Mesendoderm (in vitro differentiated cells): ENCODE measurements at places on chromosomes 11 and 22.

GRCh38 chr22:46854125-46854870 lies 91.8 kb downstream of the TBC1D22A start:
- no peak for DNase-seq

DNA sequence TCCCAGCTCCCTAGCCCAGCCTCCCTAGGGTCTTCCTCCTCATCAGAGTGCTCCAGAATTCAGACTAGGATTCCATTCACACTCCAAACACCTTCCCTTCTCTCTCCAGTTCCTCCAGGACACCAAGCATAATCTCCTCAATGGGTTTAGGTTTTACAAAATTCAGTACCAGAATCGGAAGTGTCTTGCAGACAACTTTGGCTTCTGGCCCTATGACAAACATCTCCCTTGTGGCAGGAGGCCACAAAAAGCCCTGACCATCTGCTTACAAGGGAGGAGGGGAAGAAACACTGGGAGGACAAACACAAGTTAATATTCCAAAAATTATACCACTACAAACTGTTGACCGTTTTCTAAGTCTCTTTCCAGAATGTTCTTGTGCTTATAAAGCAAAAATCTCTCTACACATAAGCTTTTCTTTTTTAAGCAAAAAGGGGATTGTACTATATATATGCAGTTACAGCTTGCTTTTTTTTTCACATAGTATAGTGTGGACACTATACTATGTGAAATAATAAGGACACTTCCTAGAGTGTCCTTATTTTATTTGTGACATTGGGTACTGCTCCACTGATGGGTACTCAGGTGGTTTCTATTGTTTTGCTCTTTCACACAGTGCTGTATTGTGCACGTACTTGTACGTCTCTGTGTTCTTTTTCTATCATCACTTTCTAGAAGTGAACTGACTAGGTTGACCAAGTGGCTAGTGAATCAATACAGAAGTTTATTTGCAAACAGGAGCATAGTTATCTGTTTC lies 78.7 kb downstream of the BDNF start:
- no peak for DNase-seq

- no peak for DNase-seq
Observed at GRCh38 chr22:40834619-40835018, 15.5 kb upstream of the SLC25A17 start.

DNA sequence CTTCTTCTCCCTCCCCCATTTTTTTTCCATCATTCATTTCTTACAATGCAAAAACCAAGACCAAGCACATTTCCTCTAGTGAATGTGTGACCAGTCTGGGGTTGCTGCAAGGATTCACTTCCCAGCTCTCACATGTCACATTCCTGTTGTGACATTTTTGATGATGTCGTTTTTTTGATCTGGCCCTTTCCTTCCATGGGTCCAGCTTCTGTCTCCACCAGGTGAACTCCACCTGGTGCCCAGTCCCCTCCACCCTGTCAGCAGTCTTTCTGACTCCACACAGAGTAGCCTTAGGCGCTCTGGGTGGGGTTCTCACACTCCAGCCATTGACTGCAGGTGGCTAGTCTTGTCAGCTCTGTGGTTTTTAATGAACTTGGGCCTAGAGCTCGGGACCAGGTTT lies 15.6 kb downstream of the PANX1 start:
- DNase-seq, result peak; percentile 68

- no peak for DNase-seq
Observed at GRCh38 chr22:50507421-50507990, at the start of gene LMF2. TSS of gene LMF2 (minus strand) at chr22:50507702. CDS start at chr22:50507675, 27 bp downstream.

- peak; percentile 60 for DNase-seq
Observed at GRCh38 chr11:10314199-10315072, 9.6 kb downstream of the ADM start.

GRCh38 chr11:71060391-71060791 lies 192.0 kb downstream of the SHANK2 start:
- DNase-seq, result no peak

- DNase-seq, result peak; percentile 24
Observed at GRCh38 chr11:17328871-17329494, 22.6 kb upstream of the NCR3LG1 start.

DNA sequence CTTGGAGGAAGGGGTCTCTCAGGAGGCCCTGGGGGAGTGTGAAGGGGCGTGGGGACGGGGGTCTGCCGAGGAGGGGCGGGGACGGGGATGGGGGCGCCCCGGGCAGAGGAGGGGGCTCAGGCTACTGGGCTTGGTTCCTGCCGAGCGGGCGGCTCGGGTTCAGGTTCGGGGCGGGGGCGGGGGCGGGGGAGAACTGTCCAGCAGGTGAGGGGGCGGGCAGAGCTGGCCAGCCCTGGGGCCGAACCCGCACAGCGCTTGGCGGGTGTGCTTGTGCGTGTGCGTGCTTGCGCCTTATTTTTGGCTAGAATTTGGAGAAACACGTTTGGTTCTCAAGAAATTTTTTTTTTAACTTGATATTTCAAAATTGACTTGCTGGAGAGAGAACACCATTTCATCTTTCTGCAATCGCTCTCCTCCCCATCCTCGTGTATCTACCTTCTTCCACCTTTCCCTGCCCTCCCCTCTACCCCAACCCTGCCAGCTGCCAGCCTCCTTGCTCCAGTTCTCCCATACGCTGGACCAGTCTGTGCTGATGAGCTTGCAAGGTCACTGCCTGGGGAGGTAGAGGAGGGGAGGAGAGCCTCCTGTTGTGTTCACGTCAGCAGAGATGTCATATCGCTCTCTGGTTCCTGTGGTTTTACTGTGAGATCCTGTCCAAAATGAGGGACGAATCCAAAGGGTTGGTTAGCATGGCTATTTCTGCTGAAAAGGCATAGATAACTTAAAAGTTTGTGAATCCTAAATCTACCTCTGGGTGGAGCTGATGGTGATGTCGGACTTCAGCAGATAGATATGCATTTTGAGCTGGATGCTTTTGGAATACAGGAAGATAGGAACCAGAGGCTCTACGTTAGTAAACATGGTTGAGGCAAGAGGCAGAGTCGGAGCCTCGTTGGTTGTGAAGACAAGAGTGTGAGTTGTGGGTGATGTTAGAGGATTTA lies 668 bp downstream of the MADD start:
- DNase-seq, result peak; percentile 62

DNA sequence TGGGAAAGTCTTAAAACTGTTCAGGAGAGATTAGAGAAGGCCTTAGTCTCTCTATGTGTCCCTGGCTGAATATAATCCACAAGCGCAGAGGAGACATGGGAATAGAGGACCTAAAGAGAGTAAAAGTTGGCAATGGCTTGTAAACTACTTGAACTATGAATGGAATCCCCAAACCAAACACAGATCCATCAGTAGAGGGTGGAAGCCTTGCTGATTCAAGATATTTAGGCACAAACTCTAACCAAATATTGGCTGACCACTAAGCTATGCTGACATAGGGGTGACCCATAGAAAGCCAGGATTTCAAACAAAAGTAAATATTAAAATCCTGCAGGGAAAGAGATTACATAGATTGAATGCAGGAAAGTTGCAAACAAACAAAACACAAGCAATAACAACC lies 439.2 kb downstream of the DLG2 start:
- DNase-seq, result no peak

- DNase-seq, result no peak
Observed at GRCh38 chr11:129817534-129818051, 1.9 kb downstream of the TMEM45B start.

GRCh38 chr22:24417200-24417599 lies 10.2 kb upstream of the ADORA2A start:
- no peak for DNase-seq

- peak; percentile 48 for DNase-seq
Observed at GRCh38 chr22:38317995-38318715, 922 bp upstream of the CSNK1E start.

DNA sequence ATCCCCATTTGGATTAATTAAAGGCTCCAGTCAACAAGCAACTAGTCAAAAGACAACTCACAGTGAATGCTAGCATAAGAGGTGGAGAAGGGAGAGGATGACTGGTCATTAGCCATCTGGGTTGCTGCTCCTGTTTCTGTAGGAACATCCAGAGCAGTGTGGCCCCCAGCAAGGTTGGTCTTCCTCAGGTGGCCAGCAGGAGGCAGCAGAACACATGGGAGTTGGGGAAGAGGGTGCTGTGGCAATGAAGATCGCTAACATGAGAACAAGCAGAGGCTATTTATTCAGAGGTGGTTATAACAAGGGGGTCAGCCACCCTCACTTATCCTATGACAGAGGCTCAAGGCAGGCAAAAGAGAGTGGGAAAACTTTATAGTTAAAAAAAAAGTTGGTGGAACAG lies 21.3 kb downstream of the IZUMO1R start:
- peak; percentile 83 for DNase-seq

- peak; percentile 60 for DNase-seq
Observed at GRCh38 chr11:35337136-35337913, 82.0 kb downstream of the SLC1A2 start.

- DNase-seq, result no peak
Observed at GRCh38 chr11:27409049-27409448, 46.0 kb upstream of the CCDC34 start.
